Esophagus squamous epithelium (tissue), 5 donors: ENCODE measurements at places on chromosomes 1 and 21.

DNA sequence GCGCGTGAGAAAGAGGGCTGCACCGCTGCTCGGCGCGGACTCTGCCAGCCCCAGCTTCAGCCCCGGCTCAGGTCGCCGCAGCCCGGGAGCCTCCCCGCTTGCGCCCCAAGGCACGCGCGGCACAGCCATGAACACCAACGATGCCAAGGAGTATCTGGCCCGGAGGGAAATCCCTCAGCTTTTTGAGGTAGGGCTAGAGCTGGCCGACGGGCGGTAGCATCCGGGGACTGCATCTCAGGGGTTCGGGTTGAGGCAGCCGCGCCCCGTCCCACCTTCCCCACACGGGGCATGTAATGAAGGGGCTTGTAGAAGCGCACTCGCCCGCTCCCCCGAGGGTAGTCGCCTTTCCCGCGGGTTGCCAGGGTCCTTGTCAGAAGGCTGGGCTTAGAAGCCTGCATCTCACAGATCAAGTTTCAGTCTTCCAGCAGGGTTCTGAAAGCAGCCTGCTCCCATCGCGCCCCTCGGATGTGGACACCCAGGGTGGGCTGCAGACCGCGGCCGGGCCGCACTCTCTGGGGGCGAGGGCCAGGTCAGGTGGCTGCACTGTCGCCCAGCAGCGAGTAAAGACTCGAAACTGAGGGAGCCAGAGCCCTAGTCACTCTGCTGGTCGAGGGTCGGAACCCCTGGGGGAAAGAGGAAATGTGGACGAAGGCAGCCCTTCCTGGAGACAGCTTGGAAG lies 507 bp downstream of the AK5 start:
- DNase-seq = no peak

DNA sequence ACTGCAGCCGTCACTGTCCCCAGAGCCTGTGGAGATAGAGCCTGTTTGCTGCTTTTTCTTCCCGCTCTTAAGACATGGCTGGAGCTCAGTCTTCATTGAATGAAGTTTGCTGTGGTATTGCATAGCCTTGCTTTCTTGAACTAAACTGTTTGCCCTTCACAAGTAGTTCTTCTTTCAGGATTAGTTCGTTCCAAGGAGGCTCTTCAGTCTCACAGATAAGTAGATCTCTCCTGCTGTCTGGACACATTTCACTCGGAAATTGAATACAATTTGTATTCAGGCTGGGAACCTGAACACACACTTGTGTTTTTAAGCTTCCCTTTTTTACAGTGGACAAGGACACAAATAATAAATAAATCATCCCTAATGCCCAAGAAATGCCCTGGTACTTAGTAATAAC lies 34.7 kb downstream of the IFNAR1 start:
- DNase-seq = no peak

GRCh38 chr1:244901400-244902015 lies 37.2 kb upstream of the HNRNPU start:
- no peak for DNase-seq

DNA sequence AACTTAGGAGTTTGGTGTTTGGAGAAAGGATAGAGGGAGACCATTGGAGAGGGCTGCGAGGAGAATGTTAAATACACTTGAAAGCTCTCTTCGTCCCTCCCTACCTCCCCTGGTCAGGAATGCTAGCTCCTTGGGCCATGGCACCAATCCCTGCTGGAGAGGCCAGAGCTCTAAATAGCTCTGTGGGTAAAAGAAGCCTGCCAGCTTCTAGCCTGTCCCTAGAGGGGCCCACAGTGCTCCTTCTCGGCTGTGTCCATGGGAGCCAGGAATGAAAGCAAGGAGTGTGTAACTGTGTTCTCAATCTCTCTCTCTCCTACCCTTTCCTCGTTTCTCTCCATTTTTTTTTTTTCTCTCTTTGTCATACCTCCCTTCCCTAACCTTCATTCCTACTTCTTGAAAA lies at the start of gene CCDC190:
Gene CCDC190, minus strand, starts transcription at position 75 of the 400 bp plus-strand sequence. CDS start 1,529 bp downstream, outside the sequence.
- DNase-seq = no peak

GRCh38 chr1:91450260-91450659 lies 45.6 kb upstream of the HFM1 start:
- no peak for DNase-seq

DNA sequence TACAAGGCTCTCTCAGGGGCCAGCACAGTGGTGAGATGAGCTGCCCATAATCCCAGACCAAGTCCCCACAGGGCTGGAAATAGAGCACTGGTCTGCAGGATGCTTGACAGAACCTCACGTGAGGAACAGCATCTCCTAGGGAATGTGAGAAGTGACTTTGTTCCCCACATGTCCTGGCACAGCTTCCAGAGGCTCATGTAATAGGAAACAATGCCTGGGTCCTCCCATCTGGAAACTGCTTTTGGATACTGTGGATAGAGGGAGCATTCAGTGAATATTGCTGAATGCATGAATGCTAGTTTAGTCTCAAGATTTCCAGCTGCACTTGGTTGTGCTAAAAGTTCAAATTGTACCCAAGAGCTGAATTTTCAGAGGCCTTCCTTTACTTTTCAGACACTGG lies 146.2 kb downstream of the TNR start:
- no peak for DNase-seq
